ENCODE measurements at places on chromosomes 11 and 22. TPM values are rescaled to one million over a fixed set of nuclear protein-coding genes. Genes with fewer than 3 reads are reported as not detected.

C2CD3 gene
- 45.5 TPM for total RNA-seq

RFPL3 gene
- total RNA-seq: not detected

OR5B21 gene
- 0.82 TPM for total RNA-seq

TRIOBP gene
- 48.6 TPM for total RNA-seq

HORMAD2 gene
- 0.45 TPM for total RNA-seq

OR8G5 gene
- total RNA-seq: not detected

MUC5AC gene
- total RNA-seq: not detected

DBX1 gene
- not detected for total RNA-seq

LAYN gene
- total RNA-seq: 1.3 TPM

OR4A47 gene
- total RNA-seq: not detected

CASP5 gene
- not detected for total RNA-seq

OR52I2 gene
- not detected for total RNA-seq

KCNJ11 gene
- total RNA-seq: 1.5 TPM

CARNS1 gene
- total RNA-seq: 0.86 TPM

C11orf87 gene
- total RNA-seq: not detected

STK33 gene
- 0.52 TPM for total RNA-seq

LINC01488 gene
- not detected for total RNA-seq

ARHGAP8 gene
- total RNA-seq: 0.52 TPM

ANO1 gene
- total RNA-seq: not detected

SEPTIN5 gene
- total RNA-seq: 0.45 TPM

IL17REL gene
- total RNA-seq: not detected

TRIM29 gene
- not detected for total RNA-seq

PLEKHA7 gene
- total RNA-seq: 2.0 TPM

C11orf91 gene
- 0.32 TPM for total RNA-seq

SLCO2B1 gene
- 0.05 TPM for total RNA-seq

APOBEC3B gene
- 27.8 TPM for total RNA-seq

SPCS2 gene
- 210 TPM for total RNA-seq

TRIM77 gene
- total RNA-seq: not detected

POU2F3 gene
- not detected for total RNA-seq

OTOG gene
- total RNA-seq: not detected

RIC3 gene
- total RNA-seq: 4.7 TPM

PVALB gene
- not detected for total RNA-seq

ANO5 gene
- 0.05 TPM for total RNA-seq

DDX6 gene
- total RNA-seq: 135 TPM

SPTY2D1 gene
- 25.3 TPM for total RNA-seq

PDE2A gene
- total RNA-seq: 0.41 TPM

OR10D3 gene
- total RNA-seq: not detected

MMP12 gene
- total RNA-seq: not detected

CAPRIN1 gene
- 243 TPM for total RNA-seq

C22orf31 gene
- total RNA-seq: not detected

RFPL1 gene
- total RNA-seq: not detected

KLHDC7B gene
- total RNA-seq: 5.3 TPM

GAL gene
- total RNA-seq: not detected

MAFF gene
- total RNA-seq: 4.3 TPM

CNTF gene
- total RNA-seq: 3.6 TPM

C11orf24 gene
- total RNA-seq: 23.0 TPM

F2 gene
- total RNA-seq: 0.20 TPM

OR52N4 gene
- 0.52 TPM for total RNA-seq

OVOL1 gene
- not detected for total RNA-seq

MS4A4A gene
- total RNA-seq: not detected

METTL15 gene
- total RNA-seq: 15.1 TPM

CADM1 gene
- 0.91 TPM for total RNA-seq

KRTAP5-7 gene
- 0.25 TPM for total RNA-seq

TIMM10 gene
- 63.0 TPM for total RNA-seq

DEFB131B gene
- total RNA-seq: not detected

CD248 gene
- 0.09 TPM for total RNA-seq
